CD4-positive, alpha-beta T cell treated with Interleukin-10 for 1 hour (primary cell): ENCODE measurements at places on chromosomes 12 and 14.

GRCh38 chr12:132596016-132596415, 14.4 kb downstream of the LRCOL1 start:
- no peak for DNase-seq

- no peak for DNase-seq
Measured at GRCh38 chr12:64745259-64745807, 13.9 kb downstream of the GNS start.

DNA sequence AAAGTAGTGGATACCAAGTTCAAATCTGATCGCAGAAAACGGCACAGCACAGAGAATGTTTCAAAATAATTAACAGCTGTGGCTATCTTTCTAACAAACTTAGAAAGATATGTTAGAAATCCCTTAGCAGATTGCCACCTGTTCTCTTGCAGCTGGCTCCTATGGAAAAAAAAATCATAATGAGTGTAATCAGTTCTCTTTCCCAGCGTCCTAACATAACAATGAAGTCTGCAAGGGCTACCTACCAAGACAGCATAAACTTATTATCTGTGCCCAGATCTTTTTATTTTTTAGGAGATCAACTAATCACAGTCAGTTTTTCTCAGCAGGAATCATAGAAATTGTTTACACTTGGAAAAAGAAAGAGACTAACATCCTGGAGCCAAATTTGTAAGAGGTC, 358.6 kb upstream of the FOXG1 start:
- DNase-seq = no peak

GRCh38 chr12:109968032-109968420, 28.1 kb downstream of the GIT2 start:
- peak; percentile 44 for DNase-seq

- no peak for DNase-seq
Measured at GRCh38 chr14:36579573-36580140, 2.8 kb downstream of the NKX2-8 start.

DNA sequence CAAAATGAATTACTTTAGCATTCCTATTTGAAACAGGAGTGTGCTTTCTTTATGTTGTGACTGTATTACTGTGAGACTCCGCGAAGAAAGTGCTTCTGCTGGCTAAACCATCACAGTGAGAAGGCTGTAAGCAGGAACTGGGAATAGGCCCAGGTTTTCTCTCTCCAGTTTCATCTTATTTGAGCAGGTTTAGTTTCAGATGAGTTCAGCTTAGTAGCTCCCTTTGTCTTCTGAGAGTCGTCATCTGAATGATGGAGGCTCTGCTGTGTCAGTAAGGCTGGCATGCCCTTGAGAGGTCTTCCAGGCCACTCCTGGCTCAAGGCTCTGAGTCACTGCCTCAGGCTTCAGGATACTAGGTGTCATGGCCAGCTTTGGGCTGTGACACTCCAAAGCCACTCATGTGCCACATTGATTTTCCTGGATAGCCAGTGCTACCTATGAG, 205.6 kb upstream of the RGS6 start:
- DNase-seq = no peak

- peak; percentile 47 for DNase-seq
Measured at GRCh38 chr12:43444940-43445564, 107.0 kb downstream of the ADAMTS20 start.

GRCh38 chr14:64337888-64338615, 43.9 kb upstream of the ESR2 start:
- no peak for DNase-seq

DNA sequence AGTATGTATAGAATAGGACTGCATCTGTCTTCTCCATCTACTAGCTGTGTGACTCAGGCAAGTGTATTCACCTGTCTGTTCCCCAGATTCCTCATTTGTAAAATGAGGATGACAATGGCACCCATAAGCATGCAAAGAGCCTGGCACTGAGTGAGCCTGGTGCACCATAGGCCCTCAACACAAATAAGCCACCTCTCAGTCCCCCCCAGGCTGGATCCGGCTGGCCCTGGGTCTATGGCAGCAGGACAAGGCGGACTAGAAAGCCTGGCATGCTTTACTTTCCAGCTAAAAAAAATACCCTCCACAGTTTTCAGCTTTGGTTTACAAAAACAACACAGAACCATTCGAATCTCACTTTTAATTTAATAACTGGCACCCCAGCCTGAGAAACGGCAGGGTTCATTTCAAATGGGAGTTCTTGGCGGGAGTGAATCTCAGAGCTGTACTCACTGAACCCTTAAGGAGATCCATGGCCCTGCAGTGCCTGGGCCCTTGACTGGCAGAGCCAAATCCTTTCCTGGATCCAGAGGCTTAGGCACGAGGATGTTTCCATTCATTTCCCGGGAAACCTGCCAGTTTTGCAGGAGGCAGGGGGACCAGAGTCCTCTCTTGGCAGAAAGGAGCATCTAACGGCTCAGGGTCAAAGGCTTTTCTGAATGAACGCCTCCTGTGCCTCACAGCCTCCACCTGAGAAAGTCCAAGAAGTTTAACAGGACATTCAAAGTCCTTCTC, 17.7 kb downstream of the SYNE3 start:
- DNase-seq = no peak

DNA sequence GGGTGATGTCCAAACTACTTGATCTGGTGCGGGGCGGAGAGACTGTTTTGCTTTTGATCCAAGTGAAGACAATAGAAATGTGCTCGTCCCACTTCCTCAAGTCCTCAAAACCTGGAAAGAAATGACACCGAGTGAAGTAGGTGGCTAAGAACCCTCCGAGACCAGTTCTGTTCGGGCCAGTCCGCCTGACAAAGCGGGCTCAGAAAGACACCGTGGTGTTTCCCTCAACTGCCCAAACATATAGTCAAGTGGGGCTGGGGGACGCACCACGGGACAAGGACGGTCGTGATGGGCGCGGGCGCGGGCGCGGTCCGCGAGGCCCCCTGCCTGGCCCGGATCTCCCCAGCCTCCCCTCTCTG, 1.6 kb downstream of the PHLDA1 start:
- no peak for DNase-seq

DNA sequence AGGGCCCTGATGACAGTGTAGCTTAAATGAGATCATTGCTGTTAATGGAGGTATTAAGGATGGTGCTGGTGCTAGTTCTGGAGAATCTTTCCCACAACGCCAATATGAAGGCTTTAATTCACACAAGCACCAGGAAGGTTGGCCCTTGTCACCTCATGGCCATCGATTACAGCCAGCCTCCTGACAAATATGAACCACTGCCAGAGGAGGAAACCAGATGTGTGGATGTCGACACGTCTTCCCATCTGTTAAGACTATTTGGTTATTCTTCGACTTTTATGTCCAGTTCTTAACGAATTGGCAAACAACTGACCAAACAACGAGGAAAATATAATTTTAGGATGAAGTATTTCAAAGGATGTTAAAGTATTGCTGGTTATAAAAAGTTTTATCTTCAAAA, 79.5 kb downstream of the PIK3C2G start:
- no peak for DNase-seq

DNA sequence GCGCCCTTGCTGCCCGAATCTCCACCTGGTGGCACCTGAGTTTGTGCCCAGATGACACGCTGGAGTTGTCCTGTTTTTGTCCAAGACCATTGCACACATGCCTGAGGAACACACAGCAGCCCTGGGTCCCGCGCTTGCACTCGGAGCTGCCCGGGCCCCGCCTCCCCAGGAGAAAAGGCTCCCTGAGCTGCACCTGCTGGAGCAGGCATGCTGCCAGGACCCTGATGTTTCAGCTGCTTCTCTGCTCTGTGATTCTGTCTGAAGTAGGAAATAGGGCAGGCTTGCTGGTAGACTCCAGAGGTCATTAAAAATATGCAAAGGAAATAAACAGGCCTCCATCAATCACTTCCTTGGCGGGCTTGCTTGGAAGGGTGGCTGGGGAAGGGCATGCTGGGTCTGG, 271.6 kb downstream of the CACNA1C start:
- DNase-seq = no peak

DNA sequence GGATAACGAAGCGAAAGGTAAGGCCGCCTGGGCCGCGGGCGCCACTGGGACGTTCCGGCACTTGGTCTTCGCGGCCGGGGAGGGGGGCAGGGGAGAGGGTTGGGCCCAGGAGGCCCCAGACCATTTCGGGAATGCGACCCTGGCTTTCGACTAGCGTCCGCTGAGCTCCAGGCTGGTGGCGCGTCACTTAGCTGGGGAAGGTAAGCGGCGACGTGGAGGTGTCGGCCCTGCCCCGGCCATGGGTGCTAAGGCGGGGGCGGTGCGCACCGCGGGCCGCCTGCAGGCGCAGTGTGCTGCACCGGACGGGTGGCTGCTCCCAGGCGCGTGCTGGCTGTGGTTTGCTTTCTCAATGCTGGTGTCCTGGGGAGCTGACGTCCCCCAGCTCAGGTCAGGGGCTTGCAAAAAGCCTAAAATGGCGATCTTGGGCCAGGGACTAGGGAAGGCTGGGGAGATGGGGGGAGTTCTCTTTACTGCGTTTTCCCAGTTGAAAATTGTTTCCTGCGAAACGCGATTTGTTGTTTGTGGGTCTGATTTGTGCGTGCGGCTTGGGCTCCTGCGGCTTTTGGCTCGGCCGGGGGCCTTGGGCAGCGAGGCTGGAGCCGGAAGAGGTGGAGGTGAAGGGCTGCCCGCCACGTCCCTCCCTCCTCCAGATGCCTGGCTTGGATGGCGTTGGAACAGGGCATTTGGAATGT, 1.2 kb downstream of the HOXC10 start:
- DNase-seq = no peak

DNA sequence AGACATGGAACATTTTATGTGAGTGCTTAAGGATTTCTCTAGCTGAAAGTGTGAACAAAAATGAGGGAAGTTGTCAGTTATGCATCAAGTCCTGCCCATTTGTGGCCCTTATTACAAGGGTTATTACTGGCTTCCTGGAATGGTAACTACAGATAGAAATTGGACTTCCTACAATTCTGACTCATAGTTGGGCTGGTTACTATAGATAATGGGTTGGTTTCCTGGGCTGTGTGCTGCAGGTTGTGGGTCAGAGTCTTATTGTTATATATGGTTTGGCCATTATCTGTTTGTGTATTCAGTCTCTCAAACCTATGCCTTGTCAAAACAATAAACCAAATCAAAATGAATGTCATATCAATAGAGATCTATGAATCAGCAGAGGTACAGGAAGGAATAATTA, 313.7 kb downstream of the ADAMTS20 start:
- no peak for DNase-seq

DNA sequence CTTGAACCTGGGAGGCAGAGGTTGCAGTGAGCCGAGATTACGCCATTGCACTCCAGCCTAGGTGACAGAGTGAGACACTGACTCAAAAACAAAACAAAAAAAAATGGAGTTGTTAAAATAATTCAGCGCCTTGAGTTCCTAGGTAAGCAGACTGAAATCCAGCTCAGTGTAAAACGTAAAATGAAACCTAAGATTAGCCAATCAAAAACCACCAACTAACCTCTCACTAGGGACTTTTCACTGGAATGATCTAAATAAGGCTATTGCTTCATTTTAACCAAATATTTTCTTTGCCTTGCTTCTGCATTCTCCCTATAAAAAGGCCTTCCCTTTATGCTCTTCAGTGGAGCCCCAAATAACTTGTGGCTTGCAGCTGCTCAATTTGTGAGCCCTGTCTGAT, 91.6 kb upstream of the HIF1A start:
- no peak for DNase-seq

GRCh38 chr12:21843795-21844194, 69.3 kb upstream of the KCNJ8 start:
- no peak for DNase-seq

DNA sequence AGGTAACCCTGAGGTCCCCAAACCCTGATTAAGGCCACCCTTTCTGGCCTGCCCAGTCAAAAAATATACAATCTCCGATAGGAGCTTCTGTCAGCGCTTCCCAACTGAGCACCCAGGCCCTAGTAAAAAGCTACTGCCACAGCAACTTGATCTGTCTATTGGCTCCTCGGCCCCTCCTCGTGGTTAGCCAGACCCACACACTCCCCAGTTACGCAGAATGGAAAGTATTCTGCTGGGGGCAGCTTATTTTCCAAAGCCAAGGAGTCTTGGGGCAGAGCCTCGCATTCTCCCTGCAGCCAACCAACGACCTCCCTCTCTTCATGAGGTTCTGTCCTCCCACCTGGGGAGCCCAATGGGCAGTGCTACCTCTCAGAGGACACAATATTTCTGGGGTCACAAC, 32.1 kb downstream of the FMNL3 start:
- DNase-seq = no peak

GRCh38 chr12:87820524-87821202, 208.5 kb downstream of the C12orf50 start:
- no peak for DNase-seq

DNA sequence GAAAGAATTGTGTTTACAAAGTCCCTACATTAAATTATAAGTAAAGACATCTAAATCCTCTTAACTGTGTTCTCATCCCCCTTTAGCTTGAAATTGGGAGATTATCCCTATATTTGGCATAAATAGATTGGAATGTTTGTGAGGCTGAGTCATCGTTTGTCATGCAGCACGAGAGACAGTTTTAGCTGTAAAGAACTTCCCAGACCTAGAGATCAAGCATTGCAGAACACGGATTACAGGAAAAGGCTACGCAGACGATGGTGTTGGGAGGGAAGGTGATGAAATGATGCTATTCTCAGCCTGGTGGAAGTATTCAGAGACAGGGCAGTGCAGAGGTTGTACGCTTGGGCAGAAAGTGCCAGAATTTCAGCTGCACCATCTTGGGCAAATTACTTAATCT, 93.8 kb downstream of the PTPRB start:
- no peak for DNase-seq

DNA sequence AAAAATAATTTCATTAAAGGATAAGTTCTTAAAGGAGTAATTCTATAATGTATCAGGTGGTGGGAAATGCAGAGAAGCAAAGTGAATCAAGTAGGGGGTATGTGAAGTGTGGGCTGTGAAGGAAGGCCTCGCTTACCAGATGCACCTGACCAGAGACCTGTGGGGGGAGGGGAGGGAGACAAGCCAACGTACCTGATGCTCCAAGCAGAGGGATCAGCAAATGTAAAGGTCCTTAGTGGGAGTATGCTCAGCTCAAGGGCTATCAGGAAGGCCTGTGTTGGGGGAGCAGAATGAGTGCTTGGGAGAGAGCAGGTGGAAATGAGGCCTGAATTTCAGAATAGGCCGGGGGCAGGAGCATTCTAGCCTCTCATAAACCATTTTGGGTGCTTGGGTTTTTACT, 57.1 kb downstream of the ANO4 start:
- DNase-seq = no peak

- no peak for DNase-seq
Measured at GRCh38 chr14:100155049-100155621, 4.3 kb downstream of the DEGS2 start.

GRCh38 chr12:110906083-110906482, 14.3 kb downstream of the MYL2 start:
- DNase-seq = no peak

- no peak for DNase-seq
Measured at GRCh38 chr12:712172-712863, 40.1 kb upstream of the WNK1 start.

DNA sequence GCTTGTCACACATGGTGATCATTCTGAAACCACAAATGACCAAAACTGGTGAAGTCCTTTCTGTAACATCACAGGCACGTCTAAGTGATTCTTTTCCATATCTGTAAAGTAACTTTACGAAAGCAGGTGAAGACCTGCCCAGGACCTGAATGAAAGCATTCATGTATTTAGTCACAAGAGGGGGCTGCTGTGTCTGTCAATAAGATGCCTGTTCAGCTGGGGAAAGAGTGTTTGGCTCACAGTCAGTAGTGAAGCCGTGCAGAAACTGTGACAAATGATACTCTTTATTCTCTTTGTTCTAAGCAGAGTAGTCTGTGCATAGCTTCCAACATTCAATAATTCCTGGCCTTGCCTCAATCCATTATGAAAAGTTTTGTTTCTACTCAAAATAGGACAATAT, 373.5 kb upstream of the OR4E1 start:
- peak; percentile 66 for DNase-seq
